NCI-H1092 treated with DMSO at 0.1 percent for 48 hours (cell line): ENCODE measurements at places on chromosomes 12 and 14.

GRCh38 chr14:33475623-33476022 is 475.3 kb downstream of the EGLN3 start:
- peak; percentile 59 for DNase-seq

DNA sequence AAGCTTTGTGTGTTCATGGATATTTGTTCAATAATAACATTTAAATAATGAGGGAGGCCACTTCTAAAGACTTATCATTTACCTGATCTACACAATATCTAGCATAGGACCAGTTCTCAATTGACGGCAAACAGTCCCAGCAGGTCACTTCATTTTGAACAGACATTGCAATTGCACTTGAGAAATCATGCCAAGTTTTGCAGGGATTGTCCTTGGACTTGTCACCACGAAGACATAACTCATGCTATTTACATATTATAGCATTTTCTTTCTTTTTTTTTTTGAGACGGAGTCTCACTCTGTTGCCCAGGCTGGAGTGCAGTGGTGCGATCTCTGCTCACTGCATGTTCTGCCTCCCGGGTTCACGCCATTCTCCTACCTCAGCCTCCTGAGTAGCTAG is 34.5 kb upstream of the BICD1 start:
- no peak for DNase-seq

GRCh38 chr12:131621701-131622421 is 89.0 kb upstream of the SFSWAP start:
- DNase-seq, result no peak

- DNase-seq, result peak; percentile 31
Observed at GRCh38 chr14:21525571-21525961, 580 bp downstream of the SALL2 start.

- DNase-seq, result no peak
Observed at GRCh38 chr14:100653409-100653808, 66.2 kb upstream of the BEGAIN start.

DNA sequence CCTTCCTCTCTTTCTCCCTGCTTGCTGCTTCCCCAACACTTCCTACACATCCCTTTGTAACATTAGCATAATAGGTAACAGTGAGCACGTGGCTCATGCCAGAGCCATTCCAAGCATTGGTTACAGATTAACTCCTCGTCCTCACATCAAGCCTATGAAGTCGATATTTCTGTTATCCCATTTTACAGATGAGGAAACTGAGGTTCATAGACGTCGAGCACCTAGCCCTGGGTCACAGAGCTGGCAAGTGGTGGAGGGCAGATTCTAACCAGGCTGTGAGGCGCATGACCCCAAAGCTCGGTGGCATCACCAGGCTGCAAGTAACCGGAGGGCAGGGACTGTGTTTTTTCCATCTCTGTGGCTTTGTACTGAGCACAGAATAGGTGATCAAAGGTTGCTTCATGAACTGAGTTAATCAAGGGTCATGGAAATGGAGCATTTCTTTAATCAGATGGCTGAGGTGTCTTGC is 5.7 kb upstream of the SERPINA1 start:
- DNase-seq, result no peak

- no peak for DNase-seq
Observed at GRCh38 chr14:50065583-50065982, 50.8 kb downstream of the VCPKMT start.

DNA sequence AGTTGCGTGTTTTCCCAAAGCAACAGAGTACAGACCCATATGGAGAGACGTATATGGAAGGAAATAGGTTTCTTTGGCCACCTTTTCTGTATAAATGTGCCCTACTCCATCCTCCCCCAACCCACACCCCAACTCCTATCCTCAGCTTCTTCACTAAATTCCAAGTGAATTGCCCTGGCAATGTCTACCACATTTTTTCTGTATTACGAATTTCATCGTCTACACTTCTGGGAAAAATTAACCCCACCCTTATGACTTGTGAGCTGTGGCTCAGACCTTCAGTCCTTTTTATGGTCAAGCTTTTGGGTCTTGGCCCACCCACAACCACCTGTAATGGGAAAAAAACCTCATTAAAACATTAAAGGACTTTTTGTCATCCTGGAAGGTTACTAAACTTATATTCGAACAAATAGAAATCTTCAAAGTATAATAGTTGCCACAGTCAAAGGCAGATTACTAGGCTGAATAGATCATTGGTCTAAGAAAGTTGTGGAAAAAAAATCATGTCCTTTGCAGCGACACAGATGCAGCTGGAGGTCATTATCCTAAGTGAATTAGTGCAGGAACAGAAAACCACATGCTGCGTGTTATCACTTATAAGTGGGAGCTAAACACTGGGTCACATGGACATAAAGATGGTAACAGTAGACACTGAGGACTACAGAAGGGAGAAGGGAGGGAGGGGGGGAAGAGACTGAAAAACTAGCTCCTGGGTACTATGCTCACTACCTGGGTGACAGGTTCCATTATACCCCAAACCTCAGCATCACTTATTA is 15.7 kb upstream of the NFKBIA start:
- DNase-seq, result no peak

- no peak for DNase-seq
Observed at GRCh38 chr12:88546853-88547252, 33.4 kb downstream of the KITLG start.

DNA sequence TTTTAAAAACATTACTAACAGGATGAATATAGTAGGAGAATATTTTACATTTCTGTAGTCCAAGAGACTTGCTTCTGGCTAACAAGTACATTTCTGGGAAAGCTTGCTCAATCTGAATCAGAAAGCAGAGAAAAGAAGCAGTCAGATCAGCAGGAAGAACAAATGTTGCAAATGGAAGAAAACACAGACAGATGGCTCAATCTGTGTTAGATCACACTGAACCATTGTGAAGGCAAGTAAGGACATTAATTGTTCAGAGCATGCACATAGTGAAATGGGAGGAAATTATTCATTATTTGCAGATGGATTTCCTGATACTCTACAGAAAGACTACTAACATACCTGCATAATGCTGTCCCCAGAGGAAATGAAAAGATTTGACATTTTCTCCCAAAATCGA is 65.2 kb upstream of the CNOT2 start:
- no peak for DNase-seq

GRCh38 chr12:25761356-25761755 is 197.1 kb upstream of the RASSF8 start:
- no peak for DNase-seq

- DNase-seq, result peak; percentile 1
Observed at GRCh38 chr12:60494244-60494643, 898.4 kb downstream of the SLC16A7 start.

- DNase-seq, result no peak
Observed at GRCh38 chr12:111429828-111430432, 24.2 kb downstream of the SH2B3 start.

DNA sequence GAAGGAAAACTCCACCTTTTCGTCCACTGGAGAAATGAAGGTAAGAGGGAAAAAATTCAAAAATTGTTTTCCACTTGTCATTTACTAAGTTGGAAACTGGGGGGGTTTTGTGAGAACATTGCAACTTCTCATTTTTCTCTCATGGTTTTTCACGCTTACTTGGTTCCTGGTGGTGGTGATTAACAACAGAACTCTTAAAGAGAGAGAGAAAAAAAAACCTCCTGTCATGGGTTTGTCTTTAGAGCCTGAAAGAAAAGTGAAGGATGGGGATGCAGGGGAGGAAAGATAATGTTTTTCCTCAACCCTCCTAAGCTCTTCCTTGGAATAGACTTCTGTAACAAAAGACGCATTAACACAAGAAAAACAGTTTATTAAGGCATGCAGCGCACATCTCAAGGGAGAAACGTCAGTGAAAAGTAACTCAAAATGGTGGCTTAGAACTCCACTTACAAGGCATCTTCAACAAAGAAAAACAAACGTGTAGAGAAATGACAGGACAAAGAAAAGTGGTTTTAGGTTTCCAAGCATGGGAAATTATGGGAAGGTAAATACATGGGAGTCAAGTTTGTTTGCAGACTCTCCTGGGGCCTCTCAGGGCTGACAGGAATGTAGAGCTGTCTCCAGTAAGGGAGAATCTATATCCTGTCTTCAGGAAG is 81.9 kb upstream of the ATF7IP start:
- peak; percentile 65 for DNase-seq

DNA sequence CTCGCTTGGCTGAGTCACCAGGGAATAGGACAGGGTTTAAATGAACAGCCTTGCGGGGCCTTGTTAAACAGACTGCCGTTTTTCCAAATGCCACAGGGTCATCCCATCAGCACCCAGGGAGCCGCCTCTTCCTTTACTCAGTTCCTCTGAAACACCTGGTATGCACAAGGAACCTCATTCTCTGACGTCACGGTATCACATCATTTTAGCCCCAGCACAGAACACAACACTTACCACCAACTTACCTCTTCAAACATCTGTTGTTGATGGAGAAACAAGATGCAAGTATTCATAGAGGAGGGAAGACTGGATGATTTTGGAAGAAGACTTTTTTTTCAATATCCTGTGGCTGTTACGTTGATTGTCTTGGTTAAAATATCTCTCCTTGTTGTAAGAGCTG is 535.3 kb upstream of the TMEM132C start:
- no peak for DNase-seq

DNA sequence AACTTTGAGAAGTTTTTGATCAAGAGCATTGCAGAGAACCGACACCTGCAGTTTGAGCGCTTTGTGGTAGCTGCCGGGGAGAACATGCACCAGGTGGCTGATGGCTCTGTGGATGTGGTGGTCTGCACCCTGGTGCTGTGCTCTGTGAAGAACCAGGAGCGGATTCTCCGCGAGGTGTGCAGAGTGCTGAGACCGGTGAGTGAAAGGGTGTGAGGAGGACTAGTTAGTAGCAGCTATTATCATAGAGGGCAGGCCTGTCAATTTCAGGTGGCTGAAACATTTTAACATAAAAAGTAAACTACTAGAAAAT is 27.0 kb upstream of the HIGD1C start:
- peak; percentile 44 for DNase-seq

- DNase-seq, result no peak
Observed at GRCh38 chr14:68658943-68659931, 133.6 kb downstream of the ZFP36L1 start.

- no peak for DNase-seq
Observed at GRCh38 chr12:69906411-69907216, 81.6 kb downstream of the MYRFL start.

GRCh38 chr14:58098507-58098906 is 53.5 kb downstream of the ARMH4 start:
- peak; percentile 10 for DNase-seq

DNA sequence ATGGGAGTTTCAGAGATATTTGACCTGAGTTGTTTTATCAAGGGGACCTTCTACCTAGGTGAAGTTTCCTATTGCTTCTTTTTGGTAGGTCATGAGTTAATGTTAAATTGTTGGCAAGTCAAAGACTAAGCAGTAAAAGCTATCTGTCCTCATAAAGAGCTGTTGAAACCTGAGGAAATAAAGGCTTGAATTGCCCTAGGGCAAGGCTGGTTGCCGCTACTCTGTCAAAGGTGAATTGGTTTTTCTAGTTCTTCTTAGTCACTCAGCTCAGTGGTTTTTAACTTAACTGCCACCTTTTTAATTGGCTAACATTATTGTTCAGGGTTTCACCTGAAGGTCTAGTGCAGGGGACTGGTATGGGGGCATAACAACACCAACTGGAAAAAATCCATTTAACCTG is 441.6 kb upstream of the FBXO33 start:
- no peak for DNase-seq

- DNase-seq, result no peak
Observed at GRCh38 chr12:94614288-94614721, 36.1 kb downstream of the TMCC3 start.

- DNase-seq, result no peak
Observed at GRCh38 chr14:59346796-59347510, 118.2 kb downstream of the GPR135 start.

DNA sequence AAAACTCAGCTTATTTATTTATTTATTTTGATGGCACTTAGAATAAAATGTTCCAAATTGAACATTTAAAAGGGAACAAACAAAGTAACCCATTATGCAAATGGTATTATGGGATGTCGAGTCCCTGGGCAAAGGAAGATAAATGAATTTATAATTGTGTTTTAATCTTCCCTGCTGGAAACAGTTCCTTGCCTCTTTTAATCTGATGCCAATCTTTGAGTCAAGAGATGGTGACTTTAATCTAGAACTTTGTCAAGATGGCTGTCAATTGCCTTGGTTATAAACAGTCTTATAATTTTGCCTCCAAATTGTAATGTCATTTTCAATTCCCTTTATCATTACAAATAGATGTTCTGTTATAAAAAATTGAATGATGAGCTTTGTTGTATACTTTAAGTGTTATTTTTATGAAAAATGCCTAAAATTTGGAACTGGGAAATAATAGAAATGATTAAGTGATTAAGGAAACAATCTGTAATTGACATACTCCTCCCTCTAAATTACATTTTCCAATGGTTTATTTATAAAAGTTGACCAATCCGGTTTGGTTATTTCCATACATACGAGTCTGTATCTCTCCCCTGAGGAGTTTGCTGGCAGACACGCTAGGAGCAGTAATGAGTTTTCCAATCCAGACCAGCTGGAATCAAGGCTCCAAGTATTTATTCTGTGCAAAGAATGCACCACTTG is 134.9 kb upstream of the FRMD6 start:
- DNase-seq, result peak; percentile 55

DNA sequence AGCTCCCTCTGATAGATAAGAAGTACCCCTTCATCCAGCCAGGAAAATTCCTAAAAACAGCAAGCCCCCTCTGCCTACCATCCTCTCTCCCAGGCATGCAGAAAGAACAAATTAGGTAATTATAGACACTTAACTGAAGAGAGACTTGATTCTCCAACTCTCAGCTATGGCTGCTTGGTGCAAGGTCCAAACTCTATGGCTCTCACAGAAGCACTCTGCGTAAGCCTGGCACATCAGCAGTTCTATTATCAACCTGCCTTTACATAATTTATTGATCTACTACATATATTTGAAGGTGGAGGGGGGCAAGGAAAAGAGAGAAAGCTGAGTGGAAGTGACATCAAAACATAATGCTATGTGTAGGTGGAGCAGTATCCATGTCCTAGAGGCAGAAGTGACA is 1.1 kb upstream of the MYO1A start:
- no peak for DNase-seq

GRCh38 chr14:22547948-22548750 is 40.9 kb downstream of the DAD1 start:
- DNase-seq, result no peak

- no peak for DNase-seq
Observed at GRCh38 chr14:84125676-84126075, 1404.3 kb upstream of the FLRT2 start.

GRCh38 chr12:75900226-75900625 is 131.3 kb downstream of the PHLDA1 start:
- no peak for DNase-seq

- no peak for DNase-seq
Observed at GRCh38 chr12:120599672-120600552, 18.7 kb upstream of the POP5 start.

DNA sequence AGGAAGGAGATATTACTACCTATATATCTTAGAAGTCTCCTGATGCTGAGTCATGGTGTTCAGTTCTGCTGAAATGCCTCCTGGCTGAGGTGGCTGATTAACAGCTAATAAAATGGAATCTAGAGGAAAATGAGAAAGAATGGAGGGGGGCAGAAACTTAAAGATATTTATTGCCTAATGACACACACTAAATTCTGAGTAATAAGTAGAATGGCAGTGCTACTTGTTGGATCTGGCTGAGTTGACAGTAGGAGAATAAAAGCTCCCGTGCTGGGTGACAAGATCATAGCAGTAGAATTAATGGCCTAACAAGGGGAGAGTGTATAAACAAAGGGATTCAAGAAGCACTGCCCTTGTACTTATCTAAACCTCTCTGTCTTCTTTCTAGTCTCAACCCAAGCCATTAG is 137.5 kb downstream of the CNTN1 start:
- DNase-seq, result no peak

- DNase-seq, result no peak
Observed at GRCh38 chr14:29148221-29148620, 381.6 kb downstream of the FOXG1 start.

- DNase-seq, result no peak
Observed at GRCh38 chr12:10558789-10559188, 53.1 kb downstream of the EIF2S3B start.
